Central memory CD4-positive, alpha-beta T cell (primary cell): ENCODE measurements at places on chromosomes 12 and 14.
A peak's percentile ranks its signal among the peaks of the same experiment; 100 is the strongest.

DNA sequence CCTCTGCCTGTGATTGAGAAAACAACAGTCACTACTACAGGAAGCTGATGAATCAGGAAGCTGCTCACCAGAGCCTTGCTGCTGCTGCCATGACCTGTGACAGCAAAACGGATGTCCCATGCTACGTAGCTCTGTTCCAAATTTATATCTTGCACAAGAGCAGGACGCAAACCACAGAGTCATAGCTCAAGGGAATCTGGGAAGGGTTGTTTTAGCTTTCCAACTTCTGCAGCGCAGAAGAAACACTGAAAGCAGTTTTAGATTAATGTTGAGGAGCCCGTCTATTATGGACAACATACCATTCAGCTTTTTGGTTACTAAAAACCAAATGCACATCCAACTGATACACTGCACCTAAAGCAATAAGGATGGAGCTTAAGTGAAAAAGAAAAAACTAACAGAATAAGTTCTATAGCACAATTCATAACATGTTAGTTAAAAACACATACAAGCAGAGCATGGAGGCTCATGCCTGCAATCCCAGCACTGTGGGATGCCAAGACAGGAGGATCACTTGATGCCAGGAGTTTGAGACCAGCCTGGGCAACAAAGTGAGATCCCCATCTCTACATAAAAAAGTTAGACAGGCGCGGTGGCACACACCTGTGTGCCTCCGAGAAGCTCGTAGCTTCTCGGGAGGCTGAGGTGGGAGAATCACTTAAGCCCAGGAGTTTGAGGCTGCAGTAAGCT is 1.7 kb upstream of the ANKRD33 start:
- DNase-seq = peak; percentile 35

DNA sequence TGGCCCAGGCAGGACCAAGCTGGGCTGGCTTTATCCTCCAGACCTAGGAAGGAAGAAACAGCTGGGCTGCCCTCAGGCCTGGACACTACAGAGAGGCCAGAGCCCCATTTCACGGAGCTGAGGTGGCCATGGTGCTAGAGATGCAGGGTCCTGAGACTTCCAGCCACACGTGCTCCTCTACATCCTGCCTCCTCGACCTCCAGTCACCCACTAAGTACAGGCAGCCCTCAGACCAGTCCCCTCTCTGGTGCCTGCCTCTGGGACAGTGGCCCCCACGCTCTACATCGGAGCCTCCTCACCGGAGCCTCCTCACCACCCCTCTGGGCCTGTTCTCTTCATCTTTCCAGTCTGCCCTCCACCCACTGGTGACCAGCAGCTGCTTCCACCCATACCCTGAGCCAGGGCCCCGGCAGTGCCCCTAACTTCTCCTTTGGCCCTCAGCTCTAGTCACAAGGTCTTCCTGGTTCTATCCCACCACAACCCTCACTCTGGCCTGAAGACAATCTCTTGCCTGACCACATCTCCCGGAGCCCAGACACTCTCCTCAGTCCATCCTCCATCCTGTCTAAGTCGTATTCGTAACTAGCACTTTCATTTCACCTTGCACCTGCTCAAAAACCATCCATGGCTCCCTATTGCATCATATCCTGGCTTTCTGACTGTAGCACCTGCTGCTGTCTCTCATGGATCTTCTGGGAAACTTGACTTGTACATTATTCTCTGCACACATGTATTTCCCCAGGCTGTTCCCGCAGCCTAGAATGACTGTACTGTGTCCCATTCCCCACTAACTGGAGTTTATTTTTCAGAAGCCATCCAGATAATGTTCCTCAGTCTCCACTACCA is 43.9 kb downstream of the DIO3 start:
- DNase-seq = no peak

DNA sequence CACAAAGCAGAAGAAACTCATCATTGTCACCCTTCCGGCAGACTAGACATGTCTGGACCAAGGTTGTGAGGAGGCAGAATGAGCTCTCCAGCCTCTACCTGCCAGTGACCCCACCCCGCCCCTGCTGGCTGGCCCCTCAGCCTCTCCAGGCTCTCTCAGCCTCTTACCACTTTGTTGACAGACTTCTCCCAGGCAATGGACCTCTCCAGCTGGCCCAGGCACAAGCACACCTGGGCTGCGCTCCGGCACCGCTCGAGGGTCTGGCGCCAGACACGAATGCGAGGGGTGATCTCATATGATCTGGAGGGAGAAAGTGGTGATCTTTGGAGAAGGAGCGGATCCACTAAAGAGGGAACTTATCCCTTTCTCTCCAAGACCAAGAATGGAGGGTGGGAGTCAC is 30.3 kb downstream of the BAZ2A start:
- no peak for DNase-seq

DNA sequence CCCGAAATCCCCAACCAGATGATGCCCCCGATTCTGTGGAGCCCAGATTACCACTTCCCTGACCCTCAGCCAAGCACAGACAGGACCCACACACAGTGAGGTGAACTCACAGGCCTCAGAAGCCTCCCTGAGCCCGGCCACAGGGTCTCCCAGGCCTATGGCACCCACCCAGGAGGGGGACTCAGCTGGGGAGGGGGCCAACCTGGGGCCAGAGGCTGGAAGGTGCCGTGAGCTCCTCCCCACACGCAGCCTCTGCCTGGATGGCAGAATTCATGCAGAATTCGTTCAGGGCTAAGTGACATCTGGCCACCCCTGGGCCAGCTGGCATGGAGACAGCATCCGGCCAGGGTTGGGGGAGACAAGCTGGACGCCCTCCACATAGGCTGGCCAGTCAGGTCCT is 11.8 kb downstream of the TMEM179 start:
- no peak for DNase-seq

DNA sequence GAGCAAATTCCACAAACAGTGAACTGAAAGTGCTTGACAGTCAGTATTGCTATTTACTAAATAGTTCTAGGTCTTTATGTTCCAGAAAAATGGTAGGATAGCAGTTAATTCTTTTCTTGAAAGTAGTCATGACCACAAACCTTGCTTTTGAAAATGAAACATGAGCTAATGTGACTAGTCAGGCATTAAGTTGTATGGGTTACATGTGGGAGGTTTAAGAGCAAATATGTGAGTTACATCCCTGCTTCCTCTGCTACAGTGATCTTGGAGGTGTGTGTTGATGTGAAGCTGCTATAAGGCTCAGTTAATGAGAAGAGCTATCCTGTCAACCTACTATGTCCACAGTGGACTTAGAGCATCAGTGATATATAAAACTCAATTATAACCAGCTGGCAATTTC is 741.6 kb downstream of the FSCB start:
- DNase-seq = no peak

DNA sequence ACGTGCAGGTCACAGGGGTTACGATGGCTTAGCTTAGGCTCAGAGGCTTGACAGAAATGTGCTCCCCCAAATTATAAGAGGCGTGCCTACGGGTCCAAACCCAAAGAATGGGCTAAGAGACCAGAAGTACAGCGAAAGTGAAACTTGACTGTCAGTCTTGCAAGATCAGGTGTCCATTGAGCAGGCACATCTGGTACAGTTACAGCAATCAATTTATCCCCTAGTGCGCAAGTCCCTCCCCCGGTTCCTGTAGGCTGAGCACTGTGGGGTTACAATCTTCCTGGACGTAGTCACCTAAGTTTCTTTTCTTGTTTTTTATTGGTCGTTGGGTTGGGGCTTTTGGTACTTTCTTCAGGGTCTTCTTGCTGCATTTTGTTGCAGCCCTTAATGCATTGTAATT is 134.2 kb downstream of the UNC79 start:
- no peak for DNase-seq

- DNase-seq = no peak
Observed at GRCh38 chr12:7096006-7096932, 4.0 kb upstream of the C1R start.

DNA sequence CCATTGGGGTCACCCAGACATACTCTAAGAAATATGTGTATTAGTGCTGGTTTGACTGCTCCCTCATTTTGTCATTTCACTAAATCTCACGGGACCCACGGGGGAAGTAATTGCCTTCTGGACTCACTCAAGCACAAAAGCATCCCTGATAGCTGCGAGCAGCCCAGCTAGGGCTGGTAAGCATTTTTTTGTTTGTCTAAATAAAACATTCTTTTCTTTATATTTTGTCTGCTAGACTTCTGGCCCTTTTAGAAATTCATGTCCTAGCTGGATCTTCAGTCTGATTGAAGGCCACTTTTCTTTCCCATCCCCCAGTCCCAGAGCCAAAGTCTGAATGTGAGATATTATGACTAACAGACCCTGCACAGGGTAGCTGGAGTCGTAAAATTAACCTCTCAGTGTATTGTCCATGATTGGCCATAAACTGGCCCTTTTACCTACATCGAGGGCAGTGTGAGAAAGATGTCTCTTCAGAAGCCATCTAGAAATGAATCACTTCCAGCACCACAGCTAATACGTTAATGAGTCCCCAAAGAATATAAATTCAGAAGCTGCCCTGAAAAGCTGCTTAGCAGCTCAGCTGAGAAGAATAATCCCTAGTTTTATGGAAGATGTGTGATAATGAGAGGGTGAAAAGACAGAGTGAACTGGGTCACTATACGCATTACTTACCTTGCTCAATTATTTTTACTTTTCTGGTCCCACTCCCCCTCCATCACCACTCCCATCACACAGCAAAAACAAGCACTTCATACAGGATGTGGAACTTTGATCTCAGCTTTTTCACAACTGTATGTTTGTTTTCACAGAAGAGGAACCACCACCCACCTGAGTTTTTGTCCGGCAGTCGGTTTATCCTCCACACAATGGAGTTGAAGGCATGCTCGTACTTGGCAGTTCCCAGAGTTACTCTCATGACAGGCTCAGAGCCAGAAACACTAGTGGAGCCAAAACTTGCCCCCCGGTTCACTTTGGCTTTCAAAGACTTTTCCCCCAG is 55.6 kb upstream of the GTF2A1 start:
- no peak for DNase-seq

GRCh38 chr12:104551313-104551931 is 94.7 kb downstream of the CHST11 start:
- no peak for DNase-seq

GRCh38 chr12:76241371-76241770 is 106.8 kb downstream of the BBS10 start:
- no peak for DNase-seq
